NCI-H345 (cell line): ENCODE measurements at places on chromosomes 6 and 20.

- no peak for DNase-seq
Observed at GRCh38 chr6:17988422-17988944, 1.0 kb upstream of the KIF13A start.

GRCh38 chr20:37095108-37095598 lies 644 bp downstream of the RBL1 start:
- peak; percentile 35 for DNase-seq

- DNase-seq: peak; percentile 49
Observed at GRCh38 chr6:142474531-142475289, 172.9 kb downstream of the ADGRG6 start.

GRCh38 chr6:36970892-36971842 lies 14.8 kb downstream of the MTCH1 start:
- DNase-seq: no peak

DNA sequence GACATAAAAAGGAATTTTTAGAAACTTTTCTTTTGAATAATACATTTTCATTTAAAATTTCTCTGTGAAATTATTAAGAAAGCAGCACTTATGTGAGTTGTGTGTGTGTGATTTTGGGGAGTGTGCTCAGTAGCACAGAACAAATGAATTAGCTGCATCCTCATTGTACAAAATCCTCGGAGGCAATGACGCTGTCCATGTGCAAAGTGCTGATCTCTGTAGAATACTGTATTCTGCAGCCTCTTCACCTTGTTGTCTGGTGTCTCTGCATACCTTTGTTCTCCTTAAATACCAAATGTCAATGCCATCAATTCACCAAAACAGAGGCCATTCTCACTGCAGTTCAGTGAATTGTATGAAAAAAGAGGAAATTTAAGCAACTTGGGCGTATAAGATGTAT lies 838.4 kb downstream of the QKI start:
- no peak for DNase-seq

- no peak for DNase-seq
Observed at GRCh38 chr6:109484122-109484521, 1.1 kb upstream of the ZBTB24 start.

DNA sequence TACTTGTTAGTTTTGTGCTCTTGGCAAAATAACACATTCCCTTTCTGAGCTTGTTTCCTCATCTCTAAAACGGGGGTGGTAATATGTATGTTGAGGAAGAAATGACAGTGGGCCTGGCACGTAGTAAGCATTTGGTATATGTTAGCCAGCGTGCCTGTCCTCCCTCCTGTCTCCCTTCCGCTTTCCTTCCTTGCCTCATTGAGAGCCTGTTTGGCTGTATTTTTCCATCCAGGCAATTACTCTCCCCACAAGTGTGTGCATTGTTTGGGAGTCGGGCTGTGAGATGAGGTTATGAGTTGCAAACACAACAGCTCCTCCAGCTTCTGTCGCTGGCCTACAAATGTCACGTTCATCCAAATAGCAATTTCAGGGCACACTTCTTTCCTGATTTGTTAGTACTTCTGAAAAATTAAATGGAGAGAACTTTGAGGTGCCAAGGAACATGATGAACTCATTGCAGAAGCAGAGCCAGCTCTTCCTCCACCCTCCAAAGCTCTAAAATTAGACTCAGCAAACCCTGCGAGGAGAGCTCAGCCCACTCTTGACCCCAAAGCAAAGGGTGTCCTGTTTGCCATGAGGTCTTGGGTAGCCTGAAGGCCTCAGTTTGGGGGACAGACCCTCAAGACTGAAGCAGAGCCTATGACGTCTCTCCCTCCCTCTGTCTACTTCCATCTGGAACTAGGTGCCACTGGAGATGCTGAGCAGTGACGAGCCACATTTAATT lies 50.7 kb upstream of the TOX2 start:
- DNase-seq: no peak

DNA sequence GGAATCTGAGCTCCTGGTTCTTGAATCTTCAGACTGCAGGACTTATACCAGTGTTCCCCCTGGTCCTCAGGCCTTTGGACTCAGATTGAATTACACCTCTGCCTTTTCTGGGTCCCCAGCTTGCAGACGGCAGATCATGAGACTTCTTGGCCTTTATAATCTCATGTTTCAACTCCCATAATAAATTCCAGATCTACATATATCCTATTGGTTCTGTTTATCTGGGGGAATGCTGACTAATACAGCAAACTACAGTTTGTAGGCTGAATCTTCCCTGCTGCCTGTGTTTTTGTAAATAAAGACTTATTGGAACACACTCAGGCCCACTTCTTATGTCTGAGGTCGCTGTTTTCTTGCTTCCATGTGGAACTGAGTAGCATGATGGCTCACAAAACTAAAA lies 184.7 kb downstream of the HDGFL1 start:
- DNase-seq: no peak

DNA sequence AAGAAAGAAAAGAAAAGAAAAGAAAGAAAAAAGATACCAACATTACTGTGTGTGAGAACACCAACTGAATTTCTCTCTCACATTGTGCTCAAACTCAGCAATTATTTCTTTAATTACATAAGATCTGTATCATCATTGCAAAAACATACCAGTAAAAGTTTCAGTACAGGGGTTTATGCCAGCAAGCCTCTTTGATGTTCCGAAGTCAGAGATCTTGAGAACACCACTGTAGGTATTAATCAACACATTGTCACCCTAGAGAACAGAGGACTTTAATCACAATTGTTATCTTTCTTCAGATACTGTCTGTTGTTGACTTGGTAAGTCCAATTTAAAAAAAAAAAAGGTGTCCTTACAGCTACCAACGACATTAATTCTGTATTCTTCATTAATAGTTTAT lies 60.9 kb upstream of the MAP7 start:
- DNase-seq: no peak

- DNase-seq: no peak
Observed at GRCh38 chr20:57482148-57482547, 42.8 kb downstream of the CTCFL start.
